AG04450 (cell line): ENCODE measurements at places on chromosomes 1 and 21.

GRCh38 chr1:182784556-182785171, 4.9 kb upstream of the NPL start:
- DNase-seq: no peak

- DNase-seq: no peak
Observed at GRCh38 chr21:34834852-34835501, 166.2 kb downstream of the CLIC6 start.

- no peak for DNase-seq
Observed at GRCh38 chr21:37817242-37817641, 99.0 kb downstream of the KCNJ6 start.

GRCh38 chr1:231125972-231126580, 35.8 kb upstream of the TRIM67 start:
- no peak for DNase-seq

DNA sequence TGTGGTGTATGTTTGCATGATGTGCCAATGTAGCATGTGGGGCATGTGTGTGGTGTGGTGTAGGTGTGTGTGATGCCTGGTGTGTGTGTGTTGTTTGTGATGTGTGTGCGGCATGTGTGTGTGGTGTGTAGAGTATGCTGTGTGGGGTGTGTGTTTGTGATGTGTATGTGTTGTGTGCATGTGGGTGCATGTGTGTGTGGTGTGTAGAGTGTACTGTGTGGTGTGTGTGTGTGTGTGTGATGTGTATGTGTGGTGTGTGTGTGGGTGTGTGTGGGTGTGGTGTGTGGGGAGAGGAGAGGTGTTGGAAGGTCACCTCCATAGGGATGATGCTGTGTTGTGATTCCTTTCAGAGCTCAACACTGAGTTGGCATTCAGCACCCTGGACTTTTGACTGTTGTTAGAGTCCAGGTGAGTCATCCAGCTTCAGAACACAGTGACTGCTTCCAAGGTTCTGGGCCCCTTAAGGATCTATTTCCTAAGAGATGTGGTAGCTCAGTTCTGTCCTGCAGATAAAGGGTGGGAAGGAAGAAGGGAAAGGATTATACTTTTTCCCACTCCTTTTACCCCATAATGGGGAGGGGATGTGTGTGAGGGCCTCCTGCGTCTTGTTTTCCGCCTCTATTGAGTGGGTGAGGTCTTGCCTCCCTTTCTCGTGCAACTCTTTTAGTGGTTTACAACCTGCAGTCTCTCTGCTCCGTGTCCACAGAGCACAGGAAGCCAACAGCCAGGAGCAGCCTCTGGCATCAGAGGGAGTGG, 47.6 kb downstream of the RHOU start:
- no peak for DNase-seq

DNA sequence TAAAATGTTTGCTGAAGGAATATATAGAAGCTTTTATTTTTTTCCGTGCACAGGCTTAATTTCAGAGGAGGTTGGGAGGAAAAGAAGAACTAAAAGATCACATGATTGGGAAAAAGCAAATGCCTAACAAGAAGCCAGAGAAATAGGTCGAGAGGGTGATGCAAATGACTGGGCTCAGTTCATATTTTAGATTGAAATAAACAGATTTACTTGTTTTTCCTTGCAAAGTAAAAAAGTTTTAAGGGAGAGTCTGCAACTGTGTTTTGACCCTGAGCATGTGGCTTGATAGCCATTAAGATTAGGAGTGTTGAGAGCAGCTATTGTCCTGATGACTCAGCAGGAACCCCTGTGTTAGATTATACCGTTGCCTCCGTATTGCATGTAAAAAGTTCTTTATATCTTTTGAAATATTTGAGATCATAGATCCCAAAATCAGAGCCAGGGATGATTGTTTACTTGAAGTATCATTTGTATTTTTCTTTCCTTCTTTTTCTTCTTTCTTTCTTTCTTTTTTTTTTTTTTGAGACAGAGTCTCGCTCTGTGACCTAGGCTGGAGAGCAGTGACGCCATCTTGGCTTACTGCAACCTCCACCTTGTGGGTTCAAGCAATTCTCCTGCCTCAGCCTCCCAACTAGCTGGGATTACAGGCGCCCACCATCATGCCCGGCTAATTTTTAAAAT, 20.2 kb downstream of the CLIC4 start:
- DNase-seq: no peak

- no peak for DNase-seq
Observed at GRCh38 chr1:94832446-94832845, 12.3 kb downstream of the SLC44A3 start.

DNA sequence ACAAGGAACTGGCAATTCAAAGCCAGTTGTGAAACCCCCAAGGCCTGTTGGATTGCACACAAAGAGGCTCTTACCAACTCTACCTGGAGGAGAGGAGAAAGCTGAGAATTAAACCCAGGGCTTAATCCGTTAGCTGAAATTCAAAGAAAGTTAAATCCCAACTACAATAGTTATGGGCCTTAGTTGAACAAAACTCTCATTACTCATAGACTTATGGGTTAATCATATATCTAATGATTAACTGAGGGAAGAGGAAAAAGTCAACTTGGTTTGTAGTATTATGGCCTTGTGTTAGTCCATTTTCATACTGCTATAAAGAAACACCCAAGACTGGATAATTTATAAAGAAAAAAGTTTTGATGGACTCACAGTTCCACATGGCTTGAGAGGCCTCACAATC, 838.2 kb upstream of the ADGRL2 start:
- DNase-seq: no peak

- DNase-seq: no peak
Observed at GRCh38 chr1:55396381-55396891, 181.3 kb upstream of the USP24 start.

- DNase-seq: no peak
Observed at GRCh38 chr1:32886828-32887414, 630 bp downstream of the HPCA start.

GRCh38 chr1:200535605-200536004, 84.9 kb downstream of the KIF14 start:
- no peak for DNase-seq

DNA sequence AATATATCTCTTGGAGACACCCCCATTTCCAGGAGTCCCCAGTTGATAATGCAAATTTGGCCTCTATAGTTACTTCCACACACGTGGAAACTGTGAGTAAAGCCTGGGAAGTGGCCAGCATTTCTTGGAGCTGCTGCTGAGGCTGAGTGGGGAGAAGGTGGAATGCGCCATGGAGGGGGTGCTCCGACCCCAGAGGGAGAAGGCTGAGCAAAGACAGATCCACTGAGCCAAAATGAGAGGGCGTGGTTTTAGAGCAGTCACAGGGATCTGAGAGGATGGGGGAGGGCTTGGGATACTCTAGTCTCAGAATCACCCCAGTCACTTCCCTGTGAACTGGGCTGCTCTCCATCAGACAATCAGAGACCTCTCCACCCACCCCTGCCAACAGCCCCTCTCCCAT, 38.7 kb downstream of the TRIM62 start:
- peak; percentile 21 for DNase-seq

DNA sequence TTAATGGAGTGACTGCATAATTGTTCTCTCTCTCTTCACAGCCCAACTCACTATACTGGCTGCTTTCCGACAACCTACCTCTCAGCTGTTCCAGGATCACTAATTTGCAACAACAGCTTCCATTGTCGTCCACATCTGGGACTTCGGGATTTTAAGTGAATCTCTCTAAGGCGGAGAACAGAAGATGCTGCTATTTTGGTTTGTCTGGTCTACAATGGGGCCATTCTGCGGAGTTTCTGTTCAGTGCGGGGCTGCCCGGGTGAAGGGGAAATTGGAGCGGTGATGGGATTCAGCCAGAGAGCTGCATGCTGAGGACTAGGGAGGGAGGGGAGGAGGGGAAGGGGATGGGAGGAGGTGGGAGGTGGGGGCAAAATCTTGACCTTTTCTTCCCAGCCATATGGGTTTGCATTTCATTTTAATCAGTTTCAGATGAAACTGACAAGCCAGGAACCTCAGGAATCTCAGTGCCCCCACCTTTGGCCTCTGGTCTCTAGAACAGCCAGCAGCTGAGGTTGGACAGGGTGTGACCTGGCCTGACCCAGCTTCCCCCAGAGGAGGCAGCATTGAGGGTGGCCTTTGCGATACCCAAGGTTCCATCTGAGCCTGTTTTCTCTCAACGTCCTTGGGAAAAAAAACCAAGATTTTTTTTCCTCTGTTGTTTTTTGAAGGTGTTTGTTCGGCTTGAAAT, 6.9 kb upstream of the SRP9 start:
- no peak for DNase-seq

DNA sequence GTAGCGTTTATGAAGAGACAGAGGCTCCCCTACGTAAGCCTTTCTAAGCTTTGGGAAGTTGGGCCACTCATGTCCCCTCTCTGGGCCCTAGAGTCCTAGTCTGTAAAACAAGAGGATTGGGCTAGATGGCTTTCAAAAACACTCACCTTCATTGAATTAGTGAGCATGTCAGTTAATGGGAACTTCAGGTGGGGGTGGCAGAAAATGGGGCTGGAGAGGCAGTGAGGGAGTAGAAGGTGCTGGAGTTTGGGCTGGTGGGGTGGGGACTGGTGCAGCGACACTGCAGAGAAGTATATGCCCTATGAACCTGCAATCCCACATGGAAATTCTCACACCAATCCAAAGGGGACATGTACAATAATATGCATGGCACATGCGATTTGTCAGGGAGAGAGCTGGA, 182.7 kb downstream of the C1orf94 start:
- no peak for DNase-seq

- no peak for DNase-seq
Observed at GRCh38 chr1:200468264-200469001, 58.6 kb upstream of the ZNF281 start.

- DNase-seq: no peak
Observed at GRCh38 chr1:234729561-234730474, 119.8 kb upstream of the IRF2BP2 start.

DNA sequence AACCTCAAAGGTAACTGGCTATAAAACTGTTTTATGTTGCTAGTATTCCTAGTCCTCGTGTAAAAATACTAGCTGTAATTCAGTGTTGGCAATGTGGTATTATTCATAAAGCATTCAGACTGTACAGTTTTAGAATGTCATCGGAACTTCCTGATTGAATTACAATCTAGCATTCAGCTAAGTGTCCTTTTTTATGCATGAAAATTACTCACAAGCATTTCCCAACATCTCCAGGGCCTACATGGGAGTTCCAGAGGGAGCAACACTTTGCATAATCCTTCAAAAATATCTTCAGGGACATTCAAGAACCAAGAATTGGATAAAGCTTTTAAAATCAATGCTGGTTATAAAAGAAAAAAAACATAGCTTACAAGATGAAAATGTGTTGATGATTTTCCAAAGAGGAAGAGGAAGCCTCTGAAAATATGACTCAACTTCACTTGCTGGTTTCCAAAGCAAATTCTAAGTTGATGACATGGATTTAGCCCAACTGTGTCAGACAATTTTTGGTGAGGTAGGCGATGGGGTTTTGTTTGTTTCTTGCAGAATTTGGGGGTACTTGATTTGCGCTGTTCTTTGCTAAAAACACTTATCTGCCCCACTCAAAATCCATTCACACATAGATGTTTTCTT, 137.8 kb downstream of the SLC44A5 start:
- no peak for DNase-seq

- DNase-seq: peak; percentile 53
Observed at GRCh38 chr21:17819877-17820229, 697 bp upstream of the C21orf91 start.

GRCh38 chr1:57826535-57826934, 402.7 kb upstream of the DAB1 start:
- DNase-seq: no peak

GRCh38 chr1:153845158-153845557, 70.0 kb downstream of the SLC27A3 start:
- DNase-seq: no peak

GRCh38 chr1:28267633-28268032, 8.3 kb downstream of the SESN2 start:
- no peak for DNase-seq

GRCh38 chr1:227946624-227947385, 927 bp downstream of the WNT9A start:
- no peak for DNase-seq

- no peak for DNase-seq
Observed at GRCh38 chr1:14926229-14926628, 227.3 kb upstream of the TMEM51 start.

- DNase-seq: no peak
Observed at GRCh38 chr1:19113697-19114092, 96.4 kb downstream of the UBR4 start.

DNA sequence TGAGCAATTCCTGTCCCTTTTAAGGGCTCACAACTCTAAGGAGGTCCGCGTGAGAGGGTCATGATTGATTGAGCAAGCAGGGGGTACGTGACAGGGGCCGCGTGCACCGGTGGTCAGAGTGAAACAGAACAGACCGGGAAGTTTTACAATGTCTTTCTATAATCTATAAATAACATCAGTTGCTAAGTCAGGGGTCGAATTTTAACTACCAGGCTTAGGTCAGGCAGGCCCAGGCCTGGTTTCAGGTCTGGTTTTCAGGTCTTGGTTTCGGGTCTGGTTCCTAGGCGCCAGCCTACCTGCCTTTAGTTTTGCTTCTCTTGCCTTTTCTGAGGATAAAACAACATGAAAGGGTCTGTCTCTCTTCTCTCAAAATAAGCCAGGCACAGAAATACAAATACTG, 476.0 kb upstream of the CAMK1G start:
- DNase-seq: no peak

- no peak for DNase-seq
Observed at GRCh38 chr1:183753464-183753891, 51.4 kb upstream of the RGL1 start.

- DNase-seq: peak; percentile 67
Observed at GRCh38 chr21:38351961-38352521, 95.2 kb downstream of the KCNJ15 start.

GRCh38 chr1:5686925-5687706, 305.1 kb downstream of the NPHP4 start:
- no peak for DNase-seq

- DNase-seq: no peak
Observed at GRCh38 chr1:59664166-59664565, 150.6 kb upstream of the HOOK1 start.

GRCh38 chr1:228725178-228725577, 10.1 kb upstream of the RHOU start:
- no peak for DNase-seq

GRCh38 chr1:190563230-190563629, 85.6 kb upstream of the BRINP3 start:
- no peak for DNase-seq

DNA sequence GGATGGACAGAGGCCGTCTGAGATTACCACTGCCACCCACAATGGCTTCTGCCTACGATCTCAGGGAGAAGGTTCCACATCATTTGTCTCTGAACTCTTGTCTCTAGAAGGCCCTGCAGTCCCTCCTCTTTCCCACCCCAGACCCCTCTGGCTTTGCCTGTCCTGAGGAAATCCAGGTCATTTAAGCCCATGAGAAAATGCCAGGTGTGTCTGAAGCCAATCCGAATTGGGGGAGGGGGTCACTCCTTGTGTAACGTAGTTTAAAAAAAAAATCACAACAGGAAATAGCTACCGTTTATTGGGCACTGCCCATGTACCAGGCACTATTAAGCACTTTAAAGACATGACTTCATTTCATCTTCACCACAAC, 7.5 kb upstream of the MYOM3 start:
- DNase-seq: no peak
